Breast epithelium (tissue), 4 donors: ENCODE measurements at places on chromosomes 12 and 14.

DNA sequence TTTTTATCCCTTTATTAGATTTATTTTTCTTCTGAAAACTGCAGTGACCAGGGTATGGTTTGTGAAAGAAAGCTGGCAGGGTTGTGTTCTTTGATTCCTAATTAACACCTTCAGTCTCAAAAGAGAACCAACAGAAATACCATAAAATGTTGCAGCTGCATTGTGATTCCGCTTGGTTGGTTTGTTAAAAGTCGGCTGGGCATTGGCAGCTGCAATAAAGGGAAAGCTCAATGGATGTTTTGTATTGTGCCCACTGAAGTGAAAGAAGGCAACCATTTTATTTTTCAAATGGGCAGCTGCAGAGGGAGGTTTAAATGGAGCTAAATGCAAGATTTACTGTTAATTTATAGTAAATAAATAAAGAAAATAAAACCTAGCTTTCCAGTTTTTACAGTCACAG, 16.7 kb downstream of the LGR5 start:
- no peaks in the 10 kb centered on the region for H3K36me3 ChIP-seq
- DNase-seq = no peak
- no peak overlapping the region for H3K27ac ChIP-seq
- H3K27me3 ChIP-seq = no peaks in the 10 kb centered on the region

- H3K27ac ChIP-seq = no peak overlapping the region
- H3K36me3 ChIP-seq = no peaks in the 10 kb centered on the region
- no peak overlapping the region for H3K4me3 ChIP-seq
- no peak for DNase-seq
Measured at GRCh38 chr12:109630815-109631214, 57.2 kb downstream of the MVK start.

DNA sequence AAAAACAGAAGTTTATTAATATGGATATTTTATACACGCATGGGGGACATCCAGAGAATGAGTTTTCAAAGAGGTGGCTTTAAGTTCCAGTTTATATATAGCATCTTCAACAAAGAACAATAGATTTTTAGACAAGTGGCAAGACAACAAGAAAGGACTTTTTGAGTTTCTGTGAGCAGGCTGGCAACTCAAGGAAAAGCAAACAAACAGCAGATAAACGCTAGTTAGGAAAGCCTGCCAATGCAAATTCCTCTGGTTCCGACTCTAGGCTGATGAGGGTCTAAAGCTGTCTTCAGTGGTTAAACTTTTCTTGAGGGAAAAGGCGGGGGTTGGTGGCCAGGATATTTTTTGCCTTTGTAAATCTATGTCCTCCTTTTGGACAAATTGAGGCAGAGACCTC, 78.4 kb upstream of the EEA1 start:
- H3K36me3 ChIP-seq = no peaks in the 10 kb centered on the region
- H3K27ac ChIP-seq = no peak overlapping the region
- DNase-seq = no peak
- no peaks in the 10 kb centered on the region for H3K4me1 ChIP-seq

GRCh38 chr12:56258820-56259183, 618 bp upstream of the ANKRD52 start:
- DNase-seq = no peak
- H3K27me3 ChIP-seq = no peaks in the 10 kb centered on the region
- H3K4me3 ChIP-seq = peak overlapping the region; percentile 80
- H3K27ac ChIP-seq = peak overlapping the region; percentile 86
- peaks cover 3% of the 10 kb centered on the region for H3K36me3 ChIP-seq

GRCh38 chr12:91769736-91770135, 375.9 kb downstream of the BTG1 start:
- H3K4me3 ChIP-seq = no peak overlapping the region
- no peak for DNase-seq
- no peak overlapping the region for H3K27ac ChIP-seq
- H3K4me1 ChIP-seq = no peaks in the 10 kb centered on the region

GRCh38 chr12:66453844-66454243, 151.6 kb downstream of the HELB start:
- H3K36me3 ChIP-seq = no peaks in the 10 kb centered on the region
- no peak overlapping the region for H3K4me3 ChIP-seq
- no peak for DNase-seq
- no peak overlapping the region for H3K27ac ChIP-seq
- no peaks in the 10 kb centered on the region for H3K27me3 ChIP-seq

DNA sequence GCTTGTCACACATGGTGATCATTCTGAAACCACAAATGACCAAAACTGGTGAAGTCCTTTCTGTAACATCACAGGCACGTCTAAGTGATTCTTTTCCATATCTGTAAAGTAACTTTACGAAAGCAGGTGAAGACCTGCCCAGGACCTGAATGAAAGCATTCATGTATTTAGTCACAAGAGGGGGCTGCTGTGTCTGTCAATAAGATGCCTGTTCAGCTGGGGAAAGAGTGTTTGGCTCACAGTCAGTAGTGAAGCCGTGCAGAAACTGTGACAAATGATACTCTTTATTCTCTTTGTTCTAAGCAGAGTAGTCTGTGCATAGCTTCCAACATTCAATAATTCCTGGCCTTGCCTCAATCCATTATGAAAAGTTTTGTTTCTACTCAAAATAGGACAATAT, 373.5 kb upstream of the OR4E1 start:
- no peak overlapping the region for H3K27ac ChIP-seq
- H3K36me3 ChIP-seq = no peaks in the 10 kb centered on the region
- no peak for DNase-seq
- H3K27me3 ChIP-seq = no peaks in the 10 kb centered on the region

- no peak overlapping the region for H3K4me3 ChIP-seq
- no peaks in the 10 kb centered on the region for H3K4me1 ChIP-seq
- H3K36me3 ChIP-seq = no peaks in the 10 kb centered on the region
- no peak for DNase-seq
Measured at GRCh38 chr12:87883806-87884205, 145.4 kb downstream of the C12orf50 start.

GRCh38 chr14:61662437-61663311, 32.6 kb upstream of the HIF1A start:
- no peaks in the 10 kb centered on the region for H3K36me3 ChIP-seq
- DNase-seq = no peak
- H3K4me1 ChIP-seq = no peaks in the 10 kb centered on the region
- H3K4me3 ChIP-seq = no peak overlapping the region
- H3K27me3 ChIP-seq = no peaks in the 10 kb centered on the region

- no peak overlapping the region for H3K4me3 ChIP-seq
- no peak for DNase-seq
- H3K27me3 ChIP-seq = no peaks in the 10 kb centered on the region
- H3K36me3 ChIP-seq = no peaks in the 10 kb centered on the region
Measured at GRCh38 chr14:25381498-25381897, 331.6 kb upstream of the STXBP6 start.

DNA sequence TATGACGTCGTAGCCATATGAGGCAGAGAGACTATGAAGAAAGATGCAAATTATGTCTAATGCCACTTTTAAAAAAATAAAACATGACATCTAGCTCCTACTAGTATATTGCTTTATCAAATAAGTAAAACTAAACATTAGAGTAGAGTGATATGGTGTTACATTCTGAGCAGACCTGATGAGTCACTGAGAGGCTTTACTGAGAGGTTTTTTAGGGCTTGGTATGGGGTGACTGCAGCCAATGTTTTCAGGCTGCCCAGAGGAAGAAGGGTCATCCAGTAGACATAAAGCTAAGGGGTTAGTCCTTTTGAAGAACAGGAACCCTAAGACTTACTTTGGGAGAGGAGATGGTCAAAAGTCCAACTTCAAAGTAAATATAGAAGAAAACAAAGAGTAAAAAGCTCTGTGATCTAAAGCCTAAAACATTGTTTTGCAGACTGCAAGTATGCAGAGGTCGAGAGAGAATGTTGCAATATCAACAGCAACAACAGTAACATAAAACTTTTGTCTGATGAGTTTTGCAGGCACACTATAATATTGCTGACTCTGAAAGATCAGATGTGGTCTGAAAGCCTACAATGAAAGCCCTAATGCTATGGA, 774.7 kb downstream of the TMTC2 start:
- H3K27ac ChIP-seq = no peak overlapping the region
- H3K4me1 ChIP-seq = no peaks in the 10 kb centered on the region
- H3K27me3 ChIP-seq = no peaks in the 10 kb centered on the region
- no peak for DNase-seq

GRCh38 chr12:99147130-99147529, 500.4 kb upstream of the GARIN6 start:
- no peaks in the 10 kb centered on the region for H3K27me3 ChIP-seq
- H3K27ac ChIP-seq = no peak overlapping the region

DNA sequence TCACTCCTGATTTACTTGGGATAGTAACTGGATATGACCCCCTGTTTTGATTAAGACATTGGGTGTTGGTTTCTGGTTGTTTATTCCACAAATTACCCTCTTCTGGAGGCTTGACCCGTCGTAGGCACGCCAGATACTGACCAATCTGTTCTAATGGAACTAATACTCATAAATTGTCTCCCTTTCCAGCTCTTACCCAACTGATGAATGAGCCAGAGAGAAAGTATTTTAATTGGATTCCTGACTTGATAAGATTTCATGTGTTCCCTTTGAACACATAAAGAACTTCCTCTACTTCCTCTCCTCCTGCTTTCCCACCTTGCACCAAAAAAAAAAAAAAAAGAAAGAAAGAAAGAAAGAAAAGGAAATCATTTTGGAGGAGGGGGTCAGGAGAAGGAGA, 340.9 kb downstream of the PCNX1 start:
- H3K27ac ChIP-seq = no peak overlapping the region
- H3K36me3 ChIP-seq = no peaks in the 10 kb centered on the region
- no peak overlapping the region for H3K4me3 ChIP-seq
- H3K27me3 ChIP-seq = no peaks in the 10 kb centered on the region
- H3K4me1 ChIP-seq = no peaks in the 10 kb centered on the region

- no peak overlapping the region for H3K27ac ChIP-seq
- H3K27me3 ChIP-seq = no peaks in the 10 kb centered on the region
- H3K36me3 ChIP-seq = no peaks in the 10 kb centered on the region
- DNase-seq = no peak
Measured at GRCh38 chr14:84144166-84144565, 1385.8 kb upstream of the FLRT2 start.

DNA sequence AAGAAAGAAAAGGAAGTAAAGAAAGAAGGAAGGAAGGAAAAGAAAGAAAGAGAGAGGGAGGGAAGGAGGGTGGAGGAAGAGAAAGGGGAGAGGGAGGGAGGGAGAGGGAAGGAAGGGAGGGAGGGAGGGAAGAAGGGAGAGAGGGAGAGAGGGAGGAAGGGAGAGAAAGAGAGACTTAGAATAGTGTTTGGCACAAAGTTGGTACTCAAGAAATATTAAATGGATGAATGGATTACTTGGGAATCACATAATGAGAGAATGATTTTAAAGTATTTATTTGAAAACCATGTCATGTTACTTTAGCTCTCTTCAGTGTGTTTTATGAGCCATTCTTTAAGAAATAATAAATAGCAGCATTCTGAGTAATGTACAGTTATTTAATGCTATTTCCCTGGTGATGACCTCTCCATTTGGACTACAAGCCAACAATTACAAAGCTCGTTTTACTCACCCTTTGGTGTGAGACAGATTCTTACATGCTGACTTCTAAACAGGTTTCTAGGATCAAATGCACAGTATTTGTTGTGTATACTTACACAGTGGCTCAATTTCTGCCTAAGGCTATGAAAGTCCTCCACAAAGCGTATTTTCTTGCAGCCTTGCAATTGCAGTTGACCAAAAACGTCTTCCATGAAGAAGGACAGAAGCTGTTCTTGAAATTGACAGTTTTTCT, 861 bp downstream of the IL26 start:
- H3K4me1 ChIP-seq = no peaks in the 10 kb centered on the region
- no peak overlapping the region for H3K27ac ChIP-seq
- no peaks in the 10 kb centered on the region for H3K36me3 ChIP-seq
- H3K4me3 ChIP-seq = no peak overlapping the region
- no peaks in the 10 kb centered on the region for H3K27me3 ChIP-seq
- no peak for DNase-seq

GRCh38 chr14:105019861-105020814, 745 bp downstream of the CDCA4 start:
- DNase-seq = no peak
- H3K4me1 ChIP-seq = peaks cover 9% of the 10 kb centered on the region
- peak overlapping the region; percentile 80 for H3K27ac ChIP-seq
- H3K27me3 ChIP-seq = no peaks in the 10 kb centered on the region
- H3K36me3 ChIP-seq = no peaks in the 10 kb centered on the region

DNA sequence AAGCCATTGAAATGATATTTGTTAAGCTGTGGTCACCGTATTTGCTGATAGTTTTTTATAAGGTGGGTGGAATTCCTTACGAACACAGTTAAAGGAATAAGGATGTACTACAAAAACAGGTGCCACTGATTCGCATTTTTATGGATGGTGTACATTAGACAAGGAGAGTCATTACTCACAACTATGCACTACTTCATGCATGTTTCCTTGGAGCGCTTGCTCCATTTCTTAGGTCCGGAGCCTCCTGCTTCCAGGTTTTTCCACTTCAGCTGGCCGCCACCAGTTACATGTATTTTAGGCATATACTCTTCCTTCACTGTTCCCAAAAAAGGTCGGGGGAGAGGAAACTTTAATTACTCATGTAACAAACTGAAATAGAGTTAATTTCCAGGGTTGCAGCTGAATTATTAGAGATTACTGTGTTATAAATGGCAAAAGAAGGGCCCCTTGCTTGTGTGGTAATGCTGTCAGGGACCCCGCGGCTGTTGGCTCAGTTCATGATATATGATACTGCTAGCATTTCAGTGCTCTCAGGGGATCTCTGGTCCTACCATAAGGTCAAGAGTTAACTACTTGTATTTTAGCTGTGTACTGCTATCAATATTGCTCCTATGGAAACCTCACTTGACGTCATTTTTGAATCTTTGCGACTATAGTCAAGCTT, 454.7 kb downstream of the NPAS3 start:
- no peaks in the 10 kb centered on the region for H3K27me3 ChIP-seq
- no peaks in the 10 kb centered on the region for H3K36me3 ChIP-seq
- no peak for DNase-seq
- no peak overlapping the region for H3K4me3 ChIP-seq
- H3K27ac ChIP-seq = no peak overlapping the region
- H3K4me1 ChIP-seq = no peaks in the 10 kb centered on the region

DNA sequence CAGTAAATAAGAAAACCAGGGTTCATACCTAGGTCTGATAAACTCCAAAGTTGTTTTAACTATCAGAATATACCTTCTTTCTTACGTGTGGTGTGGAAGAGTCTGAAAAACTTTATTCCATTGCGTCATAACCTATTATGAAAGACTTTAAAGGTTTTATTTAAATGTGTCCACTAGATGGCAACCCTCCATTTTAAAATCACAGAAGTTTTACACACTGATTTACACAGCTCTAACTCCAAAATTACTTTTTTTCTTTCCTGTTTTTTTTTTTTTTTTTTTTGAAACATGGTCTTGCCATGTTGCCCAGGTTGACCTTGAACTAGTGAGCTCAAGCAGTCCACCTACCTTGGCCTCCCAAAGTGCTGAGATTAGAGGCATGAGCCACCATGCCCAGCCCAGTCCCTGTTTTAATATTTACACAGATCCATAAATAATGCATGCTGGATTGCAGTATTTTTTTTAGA, 17.3 kb upstream of the TMPRSS12 start:
- no peaks in the 10 kb centered on the region for H3K27me3 ChIP-seq
- H3K4me3 ChIP-seq = no peak overlapping the region
- no peaks in the 10 kb centered on the region for H3K36me3 ChIP-seq

GRCh38 chr12:5012337-5012736, 31.3 kb upstream of the KCNA5 start:
- DNase-seq = peak; percentile 69
- no peak overlapping the region for H3K4me3 ChIP-seq
- H3K36me3 ChIP-seq = no peaks in the 10 kb centered on the region
- H3K27ac ChIP-seq = no peak overlapping the region
